ENCODE measurements at places on chromosomes 13 and 19. TPM values are rescaled to one million over a fixed set of nuclear protein-coding genes. Genes with fewer than 3 reads are reported as not detected.
A peak's percentile ranks its signal among the peaks of the same experiment; 100 is the strongest.

Gene PSG3
- total RNA-seq, result not detected

Gene NLRP5
- not detected for total RNA-seq

Gene ZNF577
- total RNA-seq, result 20.0 TPM

Gene ZNF266
- 21.1 TPM for total RNA-seq

Gene TMEM221
- total RNA-seq, result 3.3 TPM

Gene OR7A5
- total RNA-seq, result not detected

Gene CYP4F12
- total RNA-seq, result 25.2 TPM

Gene ZNF177
- total RNA-seq, result 5.8 TPM

Gene PPP1R15A
- total RNA-seq, result 64.0 TPM

Gene RAB3A
- 2.1 TPM for total RNA-seq

- DNase-seq, result no peak
Observed at GRCh38 chr13:113770441-113770840, 11.4 kb downstream of the TMEM255B start.

DNA sequence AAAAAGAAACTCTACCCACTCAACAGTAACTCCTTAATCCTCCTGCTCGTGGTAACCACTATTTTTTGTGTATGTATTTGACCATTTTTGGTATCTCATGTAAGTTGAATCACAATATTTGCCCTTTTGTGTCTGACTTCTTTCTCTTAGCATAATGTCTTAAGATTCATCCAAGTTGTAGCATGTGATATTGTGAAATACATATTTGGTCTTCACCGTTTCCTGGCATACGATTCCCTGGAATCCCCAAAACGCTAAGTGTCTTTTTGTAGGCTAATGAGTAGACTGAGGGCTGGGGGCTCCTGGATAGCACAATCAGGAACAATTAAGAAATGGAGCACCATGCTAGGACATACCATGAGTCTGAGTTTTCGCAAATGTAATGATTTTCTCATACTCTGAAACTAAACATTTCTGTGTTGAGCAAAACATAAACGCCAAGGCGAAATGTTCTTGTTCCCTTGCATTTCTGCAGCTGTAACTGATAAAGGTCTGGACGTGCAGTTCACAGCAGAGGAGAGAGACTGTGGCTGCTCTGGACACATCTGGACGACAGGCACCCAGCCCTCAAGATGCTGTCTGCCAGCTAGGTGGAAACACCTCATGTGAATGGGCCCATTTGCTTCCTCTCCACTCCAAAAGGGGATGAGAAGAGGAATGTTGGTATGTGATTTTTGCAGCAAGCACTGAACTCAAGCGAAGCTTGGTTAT, 38.4 kb downstream of the BRD4 start:
- no peak for DNase-seq

GRCh38 chr19:38727868-38728660, 16.2 kb downstream of the CAPN12 start:
- DNase-seq, result no peak

- peak; percentile 27 for DNase-seq
Observed at GRCh38 chr13:114143806-114144605, 11.6 kb upstream of the RASA3 start.

GRCh38 chr19:46755077-46755852, 9.0 kb upstream of the STRN4 start:
- DNase-seq, result no peak

GRCh38 chr13:110341445-110342244, 34.6 kb downstream of the COL4A2 start:
- no peak for DNase-seq

GRCh38 chr13:52903320-52903719, 54.9 kb upstream of the PCDH8 start:
- DNase-seq, result no peak

- no peak for DNase-seq
Observed at GRCh38 chr13:48844676-48845075, 131.0 kb upstream of the FNDC3A start.

GRCh38 chr13:59931621-59932020, 232.1 kb downstream of the DIAPH3 start:
- DNase-seq, result no peak

- no peak for DNase-seq
Observed at GRCh38 chr13:78596399-78596735, 7.0 kb downstream of the POU4F1 start.

DNA sequence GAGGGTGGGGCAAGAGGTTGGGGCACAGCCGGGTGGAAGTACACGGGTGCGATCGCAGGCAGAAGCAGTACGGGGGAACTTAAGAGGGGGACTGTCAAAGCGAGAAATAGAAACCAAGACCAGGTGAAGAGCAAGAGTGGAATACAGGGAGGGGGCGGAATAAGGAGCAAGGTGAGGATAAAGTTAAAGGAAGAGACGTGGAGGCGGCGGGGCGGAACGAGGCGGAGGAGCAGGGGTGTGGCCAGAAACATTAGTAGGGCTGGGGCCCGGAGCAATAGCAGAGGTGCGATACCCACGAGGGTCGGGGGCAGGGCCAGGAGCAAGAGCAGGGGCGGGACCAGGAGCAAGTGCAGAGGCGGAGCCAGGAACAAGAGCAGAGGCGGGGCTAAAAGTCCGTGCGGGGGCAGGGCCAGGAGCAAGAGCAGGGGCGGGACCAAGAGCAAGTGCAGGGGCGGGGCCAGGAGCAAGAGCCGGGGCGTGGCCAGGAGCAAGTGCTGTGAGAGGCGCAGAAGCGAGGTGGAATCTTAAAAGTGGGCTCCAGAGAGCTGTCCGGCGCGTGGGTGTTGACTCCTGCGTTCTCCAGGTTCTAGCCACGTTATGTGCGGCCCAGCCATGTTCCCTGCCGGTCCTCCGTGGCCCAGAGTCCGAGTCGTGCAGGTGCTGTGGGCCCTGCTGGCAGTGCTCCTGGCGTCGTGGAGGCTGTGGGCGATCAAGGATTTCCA, 1.2 kb downstream of the CATSPERG start:
- peak; percentile 96 for DNase-seq

- peak; percentile 36 for DNase-seq
Observed at GRCh38 chr13:46495651-46496050, 57.3 kb upstream of the LRCH1 start.

GRCh38 chr13:44302233-44302632, 71.4 kb upstream of the SERP2 start:
- DNase-seq, result no peak

DNA sequence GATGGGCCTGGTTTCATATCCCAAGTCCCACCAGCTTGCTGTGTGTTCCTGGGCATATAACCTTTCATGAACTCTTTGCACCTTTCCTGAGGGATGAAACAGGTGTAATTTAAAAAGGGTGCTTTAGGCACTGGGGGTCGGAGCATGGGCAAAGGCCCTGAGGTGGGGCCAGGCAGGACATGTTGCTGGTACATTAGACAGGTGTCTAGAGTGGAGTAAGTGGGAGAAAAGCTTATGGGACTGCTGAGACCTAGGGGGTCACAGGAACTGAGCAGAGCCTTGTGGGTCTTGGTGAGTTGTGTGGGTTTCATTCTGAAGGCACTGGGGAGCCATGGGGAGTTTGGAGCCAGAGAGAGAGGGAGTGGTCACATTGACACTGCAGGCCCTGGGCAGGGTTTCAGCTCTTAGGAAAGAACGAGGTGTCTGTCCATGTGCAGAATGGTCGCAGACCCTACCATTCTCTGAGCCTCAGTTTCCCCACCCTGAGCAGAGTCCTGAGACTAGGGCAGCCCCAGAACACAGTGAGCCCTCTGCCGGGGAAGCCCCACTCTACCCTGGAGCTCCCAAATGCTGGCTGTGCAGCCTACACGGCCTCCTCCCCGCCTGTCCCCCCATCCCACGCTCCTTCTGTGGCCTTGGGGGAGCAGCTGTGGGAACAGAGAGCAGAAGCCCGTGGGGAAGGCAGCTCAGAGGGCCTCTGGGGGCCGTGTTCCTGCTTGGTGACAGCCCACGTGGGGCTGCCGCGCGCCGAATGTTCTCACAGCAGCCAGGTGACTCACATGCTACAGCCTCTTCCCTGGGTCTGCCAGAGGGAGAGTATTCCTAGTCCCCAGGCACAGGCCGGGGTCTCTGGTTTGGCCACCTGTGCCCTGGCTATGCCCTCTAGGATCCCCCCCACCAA, 7.3 kb upstream of the HOMER3 start:
- DNase-seq, result no peak

GRCh38 chr19:51242881-51243630, 7.8 kb upstream of the SIGLECL1 start:
- no peak for DNase-seq

DNA sequence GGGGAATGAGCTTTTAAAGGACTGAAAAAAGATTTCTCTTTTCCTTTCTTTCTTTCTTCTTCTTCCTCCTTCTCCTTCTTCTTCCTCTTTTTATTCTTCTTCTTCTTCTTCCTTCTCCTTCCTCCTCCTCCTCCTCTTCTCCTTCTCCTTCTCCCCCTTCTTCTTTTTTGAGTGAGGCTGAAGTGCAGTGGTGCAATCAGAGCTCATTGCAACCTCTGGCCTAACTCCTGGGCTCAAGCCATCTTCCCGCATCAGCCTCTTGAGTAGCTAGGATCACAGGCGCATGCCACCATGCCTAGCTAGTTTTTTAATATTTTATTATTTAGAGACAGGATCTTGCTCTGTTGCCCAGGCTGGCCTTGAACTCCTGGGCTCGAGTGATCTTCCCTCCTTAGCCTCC, 120.9 kb upstream of the KL start:
- DNase-seq, result no peak

GRCh38 chr19:55638864-55639359, 1.9 kb upstream of the ZNF580 start:
- DNase-seq, result no peak

GRCh38 chr19:4639531-4640246, 373 bp downstream of the TNFAIP8L1 start:
- peak; percentile 46 for DNase-seq

GRCh38 chr13:48739386-48739964, 85.7 kb downstream of the CYSLTR2 start:
- DNase-seq, result no peak

DNA sequence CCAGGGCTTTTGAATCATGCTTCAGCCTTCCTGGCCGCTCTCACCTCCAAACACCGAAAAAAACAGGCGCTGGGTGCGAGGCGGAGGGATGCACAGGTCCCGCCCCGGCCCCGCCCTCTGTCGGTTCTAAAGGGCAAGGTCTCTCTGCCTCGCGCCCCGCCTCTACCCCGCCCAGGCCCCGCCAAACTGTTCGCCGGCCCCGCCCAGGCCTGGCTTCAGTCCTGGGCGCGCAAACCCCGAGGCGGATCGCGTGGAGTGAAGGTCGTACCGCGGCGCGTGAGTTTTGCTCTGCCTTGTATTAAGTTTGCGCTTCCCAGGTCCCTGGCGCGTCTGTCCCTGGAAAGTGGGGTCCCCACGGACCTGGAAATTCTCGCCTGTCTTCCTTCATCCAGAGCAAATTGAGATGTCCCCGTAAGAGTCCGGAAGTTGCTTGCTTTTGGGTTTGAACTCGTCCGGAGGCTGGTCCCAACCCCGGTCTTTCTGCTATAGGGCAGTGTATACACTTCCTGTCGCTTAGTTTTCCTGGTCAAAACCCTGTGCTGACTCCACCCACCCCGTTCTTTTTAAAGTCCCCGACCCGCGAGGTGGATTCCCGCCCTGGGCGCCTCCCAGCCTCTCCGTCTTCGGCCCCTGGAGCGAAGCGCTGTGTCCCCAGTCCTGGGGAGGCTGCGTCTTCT, 8.4 kb downstream of the ZNF808 start:
- peak; percentile 91 for DNase-seq

DNA sequence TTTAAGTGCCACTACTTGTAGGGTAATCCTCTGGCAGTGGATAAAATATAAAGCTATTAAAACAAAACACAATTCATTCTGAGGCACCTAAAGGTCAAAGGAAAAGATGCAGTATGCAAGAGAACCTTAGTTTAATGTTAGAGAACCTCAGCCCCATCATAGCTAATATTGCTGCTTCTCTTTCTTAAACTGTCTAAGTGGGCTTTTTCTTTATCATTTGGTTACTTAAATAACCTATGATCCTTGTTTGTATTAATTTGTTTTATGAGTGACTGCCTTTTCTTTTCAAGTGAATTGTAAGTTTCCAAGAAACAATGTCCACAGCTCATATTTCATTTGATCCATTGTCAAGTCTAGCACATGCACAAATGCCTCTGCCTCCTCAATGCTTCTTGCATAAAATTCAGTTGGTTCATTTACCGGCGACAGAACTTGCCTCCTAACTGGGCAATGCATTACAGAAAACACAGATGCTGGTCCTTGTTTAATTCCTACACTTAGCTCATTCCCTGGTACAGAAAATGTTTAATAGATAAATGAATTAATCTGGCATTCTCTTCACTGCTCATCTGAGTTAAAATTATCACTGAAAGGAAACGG, 1049.8 kb downstream of the OLFM4 start:
- no peak for DNase-seq

- DNase-seq, result peak; percentile 73
Observed at GRCh38 chr13:40318366-40318765, 348.1 kb downstream of the FOXO1 start.

DNA sequence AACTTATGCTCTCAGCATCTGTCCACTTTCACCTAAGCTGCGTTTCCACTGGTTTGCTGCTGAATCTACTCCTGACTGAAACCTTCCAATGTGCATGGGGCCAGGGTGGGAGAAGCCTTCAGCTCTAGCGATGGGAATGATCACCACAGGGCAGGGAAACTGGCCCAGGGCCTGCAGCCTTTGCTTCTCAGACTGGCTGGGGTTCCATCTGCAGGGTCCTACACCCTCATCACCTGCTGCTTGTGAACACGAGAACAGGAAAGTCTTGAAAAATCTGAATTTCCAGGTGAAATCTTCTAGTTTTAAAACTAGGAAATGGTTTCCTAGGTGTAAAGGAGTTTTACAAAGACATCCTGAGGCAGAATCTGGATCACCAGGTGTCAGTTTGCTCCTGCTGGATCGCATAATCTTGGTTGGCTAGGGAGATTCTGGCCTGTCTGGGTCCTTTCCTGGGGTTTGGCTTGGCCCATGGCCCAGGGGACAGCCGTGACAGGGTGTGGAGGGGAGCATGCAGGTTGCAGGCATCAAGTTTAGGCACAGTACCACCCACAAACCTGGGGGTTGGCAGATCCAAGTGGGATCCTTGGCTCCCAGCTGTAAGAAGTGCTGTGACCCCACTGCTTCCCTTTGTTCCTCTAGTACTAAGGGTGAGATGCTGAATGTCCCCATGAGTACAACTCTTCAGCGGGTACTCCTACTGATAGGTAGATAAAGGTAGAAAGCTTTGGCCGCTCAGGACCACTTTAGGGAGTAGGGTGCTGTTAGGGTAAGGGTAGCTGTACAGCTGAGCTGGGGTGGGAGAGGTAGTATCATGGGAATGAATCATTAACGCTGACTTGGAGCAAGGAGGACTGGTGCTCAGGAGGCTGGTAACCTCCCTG, 1.8 kb upstream of the UBE2M start:
- DNase-seq, result no peak

GRCh38 chr13:97934590-97934989, 18.9 kb upstream of the IPO5 start:
- DNase-seq, result no peak
